Amygdala (tissue), 56 donors: ENCODE measurements at places on chromosomes 4 and X.

GRCh38 chrX:2412131-2412530 lies 88.6 kb downstream of the DHRSX start:
- DNase-seq = no peak

GRCh38 chr4:1211891-1212545 lies 36.9 kb downstream of the CTBP1 start:
- DNase-seq = peak; percentile 8

DNA sequence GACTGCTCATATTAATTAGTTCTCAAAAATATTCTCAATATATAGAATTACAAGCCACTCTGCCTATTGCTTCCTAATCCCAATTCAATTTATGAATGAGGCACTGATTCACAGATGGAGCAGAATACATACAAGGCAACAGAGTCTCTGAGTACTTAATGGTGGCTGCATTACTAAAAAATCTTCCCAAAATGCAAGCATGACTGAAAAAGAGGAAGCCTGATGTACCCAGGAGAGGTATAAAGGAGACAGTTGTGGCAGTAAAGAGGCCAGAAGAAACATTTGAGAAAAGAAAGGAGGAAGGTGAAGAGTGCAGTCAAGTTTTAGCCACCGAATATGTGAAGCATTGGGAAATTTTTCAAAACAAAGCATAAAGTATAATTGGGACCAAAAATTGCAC lies 163.2 kb upstream of the INTU start:
- DNase-seq = no peak

GRCh38 chr4:176579226-176579625 lies 213.5 kb downstream of the VEGFC start:
- DNase-seq = no peak

- no peak for DNase-seq
Measured at GRCh38 chrX:31604629-31605221, 532.9 kb upstream of the FTHL17 start.

DNA sequence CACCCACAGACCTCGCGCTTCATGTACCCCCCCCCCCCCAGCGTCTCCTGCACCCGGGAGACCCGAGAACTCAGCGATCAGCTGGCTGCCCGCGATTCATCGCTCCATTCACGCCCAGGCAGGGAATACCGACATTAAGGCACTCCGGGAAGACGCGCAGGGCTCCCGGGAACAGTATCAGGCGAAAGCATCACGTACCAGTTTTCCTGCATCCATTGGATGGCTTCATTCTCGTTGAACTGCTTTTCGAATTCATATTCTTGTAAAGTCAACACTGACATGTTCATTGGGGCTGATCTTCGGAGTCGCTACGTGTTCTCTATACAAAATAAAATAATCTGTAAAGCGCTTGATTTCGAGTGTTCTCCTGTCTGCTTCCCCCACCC lies 373 bp downstream of the ELOVL6 start:
- DNase-seq = peak; percentile 64

- DNase-seq = no peak
Measured at GRCh38 chr4:147837435-147837834, 105.5 kb downstream of the ARHGAP10 start.

DNA sequence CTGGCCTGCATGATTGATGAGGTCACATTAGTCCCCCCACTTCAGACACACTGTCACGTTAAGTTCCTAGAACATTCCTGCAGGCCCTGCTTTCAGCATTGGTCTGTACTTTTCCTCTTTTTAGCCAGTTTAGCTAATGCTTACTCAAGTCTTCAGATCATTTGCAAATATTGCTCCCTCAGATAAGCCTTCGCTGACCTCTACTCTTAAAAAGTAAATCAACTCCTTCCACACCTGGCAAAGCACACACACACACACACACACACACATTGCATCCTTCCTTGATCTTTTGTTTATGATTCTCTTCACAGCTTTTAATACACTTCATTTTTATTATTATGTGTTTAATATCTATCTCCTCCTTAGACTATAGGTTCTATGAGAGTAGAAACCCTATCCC lies 31.4 kb downstream of the PARM1 start:
- DNase-seq = no peak

- no peak for DNase-seq
Measured at GRCh38 chr4:142572071-142572470, 274.0 kb downstream of the INPP4B start.

DNA sequence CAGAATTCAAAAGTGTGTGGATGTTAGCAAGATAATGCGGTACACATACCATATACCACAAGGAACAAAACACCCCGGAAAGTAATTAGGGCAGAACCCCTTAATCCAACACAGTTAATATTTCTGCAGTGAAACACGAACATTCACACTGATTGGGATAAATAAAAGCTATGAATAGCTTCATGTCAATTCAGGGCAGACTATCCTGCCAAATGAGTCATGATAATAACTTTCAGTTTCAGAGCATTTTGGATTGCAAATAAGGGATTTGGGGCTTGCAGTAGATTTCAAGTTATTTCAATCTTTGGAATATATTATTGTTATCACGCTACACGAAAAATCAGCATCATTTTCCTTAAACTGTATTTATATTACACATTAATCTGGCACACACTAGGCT lies 24.3 kb downstream of the IRF2 start:
- no peak for DNase-seq

- no peak for DNase-seq
Measured at GRCh38 chr4:43456383-43456782, 563.9 kb downstream of the GRXCR1 start.

- DNase-seq = no peak
Measured at GRCh38 chrX:153864101-153864500, 21.9 kb downstream of the L1CAM start.

- DNase-seq = no peak
Measured at GRCh38 chr4:106401157-106401556, 32.6 kb upstream of the GIMD1 start.

DNA sequence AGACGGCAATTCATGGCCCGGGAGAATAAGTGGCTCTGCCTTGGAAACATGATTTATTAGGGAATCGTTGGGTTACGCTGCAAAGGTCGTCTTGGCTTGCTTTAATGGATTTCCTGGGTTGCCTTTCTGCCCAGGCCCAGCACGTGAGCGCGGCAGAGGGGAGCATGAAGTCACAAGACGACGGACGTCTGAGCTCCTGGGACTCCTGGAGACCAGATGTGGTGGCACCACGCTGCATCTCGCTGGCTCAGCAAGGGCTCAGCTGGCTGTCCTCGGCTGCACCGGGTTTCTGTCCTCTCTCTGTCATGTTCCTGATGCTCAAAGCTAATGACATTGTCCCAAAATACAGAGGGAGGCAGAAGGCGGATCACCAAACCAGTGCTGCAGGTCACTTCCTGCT lies 61.2 kb downstream of the C4orf50 start:
- no peak for DNase-seq
